Femur (tissue), 1 donor: ENCODE measurements at places on chromosomes 6 and 20.
A peak's percentile ranks its signal among the peaks of the same experiment; 100 is the strongest.

DNA sequence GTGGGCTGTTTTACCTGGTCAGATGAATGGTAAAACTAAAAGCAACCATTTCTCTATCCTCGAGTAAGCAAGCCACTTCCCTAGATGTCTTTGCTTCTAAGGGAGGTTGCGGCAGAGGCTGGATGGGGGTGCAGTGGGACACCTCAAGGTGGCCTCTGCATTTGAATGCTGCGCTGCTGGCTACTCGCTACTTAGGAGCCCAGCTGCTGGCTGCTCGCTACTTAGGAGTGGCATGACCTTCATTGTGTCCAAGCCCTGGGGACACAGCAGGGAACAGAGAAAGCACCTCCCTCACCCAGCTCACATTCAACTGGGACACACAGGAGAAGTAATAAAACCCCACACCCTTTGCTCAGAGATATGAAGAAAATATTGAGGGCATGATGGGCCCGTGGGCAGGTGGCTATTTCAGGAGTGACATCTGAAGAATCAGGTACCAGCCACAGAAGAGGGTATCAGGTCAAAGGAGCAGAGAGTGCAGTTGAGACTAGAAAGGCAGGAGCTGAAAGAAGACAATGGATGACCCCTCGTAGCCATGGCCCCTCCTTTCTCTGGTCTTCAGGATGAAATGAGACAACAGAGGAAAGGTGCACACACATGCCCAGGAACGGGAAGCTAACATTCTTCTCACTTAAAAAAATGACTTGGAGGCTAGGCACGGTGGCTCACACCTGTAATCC, 149.4 kb downstream of the ZMYND8 start:
- DNase-seq: no peak

DNA sequence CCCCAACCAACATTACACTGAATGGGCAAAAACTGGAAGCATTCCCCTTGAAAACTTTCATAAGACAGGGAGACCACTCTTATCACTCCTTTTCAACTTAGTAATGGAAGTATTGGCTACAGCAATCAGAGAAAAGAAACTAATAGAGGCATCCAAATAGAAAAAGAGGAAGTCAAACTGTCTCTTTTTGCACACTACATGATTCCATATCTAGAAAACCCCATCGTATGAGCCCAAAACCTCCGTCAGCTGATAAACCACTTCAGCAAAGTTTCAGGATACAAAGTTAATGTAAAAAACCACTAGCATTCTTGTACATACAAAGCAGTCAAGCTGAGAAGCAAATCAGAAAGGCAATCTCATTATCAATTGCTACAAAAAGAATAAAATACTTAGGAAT, 580.4 kb upstream of the PTCHD4 start:
- no peak for DNase-seq

DNA sequence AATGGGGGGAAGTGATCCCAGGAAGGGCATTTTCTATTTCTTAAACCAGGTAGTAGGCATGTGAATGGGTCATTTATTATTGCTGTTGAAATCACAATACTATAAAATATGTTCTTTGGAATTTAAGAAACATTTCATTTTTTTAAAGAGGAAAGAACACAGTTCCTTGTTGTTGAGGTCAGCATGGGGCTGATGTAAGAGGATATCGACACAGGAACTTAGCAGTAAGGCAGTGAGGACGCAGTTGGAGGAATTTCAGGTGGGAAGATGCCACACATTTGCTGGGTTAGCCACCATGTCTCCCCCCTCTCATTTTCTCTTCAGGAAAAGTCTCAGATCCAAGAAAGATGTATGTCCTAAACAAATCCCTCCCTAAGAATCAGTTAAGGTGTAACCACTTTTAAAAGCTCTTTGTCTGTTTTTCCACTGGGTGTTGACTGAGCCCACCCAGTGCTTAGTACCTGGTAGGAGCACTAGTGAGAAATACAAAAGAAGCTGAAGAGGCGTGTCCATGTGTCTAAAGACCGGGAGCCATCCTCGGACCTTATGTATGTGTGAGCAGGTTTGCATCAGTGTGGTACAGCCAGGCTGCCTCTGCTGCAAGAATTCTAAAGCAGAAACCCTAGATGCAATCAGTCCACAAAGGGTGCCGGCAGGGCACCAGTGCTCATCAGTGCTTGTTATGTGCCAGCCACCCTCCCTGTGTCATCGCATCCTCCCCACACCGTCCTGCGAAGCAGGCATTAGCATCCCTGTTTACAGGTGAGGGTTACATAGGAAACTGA, 98.9 kb downstream of the TCP11 start:
- no peak for DNase-seq

- no peak for DNase-seq
Measured at GRCh38 chr6:4021854-4022695, 56.9 kb downstream of the FAM217A start.

GRCh38 chr6:37173493-37174195, 3.7 kb downstream of the PIM1 start:
- DNase-seq: no peak

- no peak for DNase-seq
Measured at GRCh38 chr20:50314678-50315335, 124.2 kb downstream of the CEBPB start.

DNA sequence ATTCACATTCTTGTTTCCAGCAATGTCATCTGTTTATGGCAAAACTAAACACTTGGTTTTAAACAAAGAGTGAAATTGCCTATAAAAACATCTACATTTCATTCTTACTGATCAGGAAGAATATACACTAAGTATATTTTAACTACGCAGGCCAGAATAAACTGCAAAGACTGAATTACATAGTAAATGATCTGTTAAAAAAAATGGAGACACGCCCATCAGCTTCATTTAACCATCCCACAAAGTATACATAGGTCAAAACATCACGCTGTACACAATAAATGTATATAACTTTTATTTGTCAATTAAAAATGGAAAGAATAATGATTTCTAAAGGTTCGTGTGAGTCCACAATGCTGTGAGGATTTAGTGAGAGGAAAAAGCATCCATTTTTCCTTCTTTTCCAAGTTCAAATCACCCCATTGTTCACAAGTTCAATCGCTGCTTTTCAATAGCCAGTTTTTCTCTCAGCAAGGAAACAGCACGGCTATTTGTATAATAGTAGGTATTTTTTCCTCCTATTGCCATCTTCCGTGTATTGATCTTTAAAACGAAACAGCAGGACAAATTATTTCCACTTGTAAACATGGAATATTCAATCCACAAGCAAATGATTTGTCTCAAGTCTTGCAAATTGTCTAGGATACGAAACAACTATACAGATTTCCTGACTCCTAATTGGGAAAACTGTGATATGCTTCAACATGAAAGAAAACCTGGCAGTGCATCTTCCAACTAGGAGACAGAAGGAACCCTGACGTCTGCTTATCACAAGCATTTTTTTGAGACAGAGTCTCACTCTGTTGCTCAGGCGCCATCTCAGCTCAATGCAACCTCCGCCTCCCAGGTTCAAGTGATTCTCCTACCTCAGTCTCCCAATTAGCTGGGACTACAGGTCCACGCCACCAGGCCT, 10.6 kb downstream of the SFT2D1 start:
- no peak for DNase-seq

DNA sequence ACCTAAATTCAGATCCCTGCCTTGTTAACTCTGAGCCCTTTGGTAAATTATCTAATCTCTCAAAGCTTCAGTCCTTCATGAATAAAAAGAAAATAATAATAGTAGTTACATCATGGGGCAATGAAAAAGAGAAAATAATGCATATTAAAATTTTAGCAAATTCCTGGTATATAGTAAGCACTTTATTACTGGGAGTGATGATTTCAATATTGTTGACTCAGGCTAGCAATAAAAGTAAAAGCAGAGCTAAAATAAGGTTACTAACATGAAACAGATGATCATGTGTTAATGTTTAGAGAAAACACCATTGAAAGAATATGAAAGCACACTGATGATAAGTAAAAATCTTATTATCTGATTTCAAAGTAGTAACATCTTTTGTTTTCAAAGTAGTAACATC, 13.6 kb downstream of the GINS1 start:
- DNase-seq: no peak

GRCh38 chr20:63653041-63653973, at the start of gene STMN3:
TSS of gene STMN3 (minus strand) at chr20:63653424. CDS start at chr20:63653345, 79 bp downstream.
- DNase-seq: peak; percentile 95

DNA sequence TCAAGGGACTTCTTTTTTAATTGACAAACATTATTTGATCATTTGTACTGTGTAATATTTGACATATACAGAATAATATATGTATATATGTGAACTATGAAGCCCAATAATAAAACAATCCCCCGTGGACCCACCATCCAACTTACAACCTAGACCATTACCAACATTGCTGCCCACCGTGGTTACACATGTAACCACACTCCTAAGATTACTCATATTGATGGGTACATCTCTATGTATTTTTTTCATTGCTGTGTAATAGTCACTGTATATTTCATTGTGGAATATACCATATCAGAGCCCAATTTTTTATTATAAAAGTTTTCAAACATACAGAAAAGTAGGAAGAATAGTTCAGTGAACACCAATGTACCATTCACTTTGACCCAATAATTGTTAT, 94.3 kb downstream of the RTN4IP1 start:
- no peak for DNase-seq

- peak; percentile 75 for DNase-seq
Measured at GRCh38 chr6:113381959-113382358, 475.2 kb upstream of the MARCKS start.

- DNase-seq: no peak
Measured at GRCh38 chr6:50845499-50846143, 26.9 kb downstream of the TFAP2B start.

GRCh38 chr20:61480158-61480825, 228.2 kb downstream of the CDH4 start:
- DNase-seq: no peak

- DNase-seq: no peak
Measured at GRCh38 chr6:20660534-20660933, 126.3 kb downstream of the CDKAL1 start.

- no peak for DNase-seq
Measured at GRCh38 chr6:41678511-41679084, 40.3 kb downstream of the MDFI start.

DNA sequence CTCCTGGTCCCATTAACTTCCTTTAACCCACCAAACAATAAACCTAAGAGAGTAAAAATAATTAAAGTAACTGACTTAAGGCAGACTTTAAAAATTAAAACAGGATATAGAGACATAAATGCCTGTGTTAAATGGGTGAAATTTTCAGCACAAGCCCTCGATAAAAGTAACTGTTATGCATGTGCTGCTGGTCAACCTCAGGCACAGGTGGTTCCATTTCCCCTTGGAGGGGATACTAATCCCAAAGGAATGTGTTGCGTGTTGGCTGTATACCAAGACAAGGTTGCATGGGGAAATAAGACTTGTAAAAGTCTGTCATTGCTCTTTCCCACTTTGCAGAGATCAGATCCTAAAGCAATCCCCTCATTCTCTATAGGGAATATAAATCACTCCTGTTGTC, 25.8 kb downstream of the HLA-A start:
- DNase-seq: no peak

GRCh38 chr6:4774715-4775493, 1.3 kb upstream of the CDYL start:
- peak; percentile 45 for DNase-seq

- DNase-seq: no peak
Measured at GRCh38 chr20:49809803-49810359, 2.7 kb upstream of the SLC9A8 start.

DNA sequence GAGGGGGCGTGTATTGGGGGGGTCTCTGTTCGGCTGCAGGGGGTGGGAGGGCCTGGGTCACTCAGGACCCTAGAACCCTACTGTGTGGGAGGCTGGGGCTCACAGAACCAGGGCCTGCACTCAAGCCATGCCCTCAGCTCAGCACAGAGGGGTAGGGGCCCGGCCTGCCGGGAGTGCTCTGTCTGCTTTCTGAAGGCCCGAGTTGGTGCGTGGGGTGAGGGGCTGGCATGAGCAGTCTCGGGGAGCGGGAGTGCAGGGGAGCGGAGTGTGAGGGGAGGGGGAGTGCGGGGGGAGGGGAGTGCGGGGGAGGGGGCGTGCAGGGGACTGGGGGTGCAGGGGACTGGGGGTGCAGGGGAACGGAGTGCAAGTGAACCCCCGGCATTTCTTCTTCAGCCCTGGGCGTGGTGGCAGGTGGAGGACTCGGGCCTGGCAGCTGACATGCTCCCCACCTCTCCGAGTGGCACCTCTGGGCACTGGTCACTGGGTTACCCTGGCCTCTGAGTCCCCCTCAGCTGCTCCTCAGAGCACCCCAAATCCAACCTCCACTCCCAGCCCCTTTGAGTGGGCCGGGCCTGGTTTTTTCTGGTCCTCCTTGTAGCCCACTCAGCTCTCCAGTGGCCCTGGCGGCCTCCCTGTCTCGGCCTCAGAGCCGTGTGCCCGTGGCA, 1.0 kb downstream of the COL20A1 start:
- DNase-seq: no peak

DNA sequence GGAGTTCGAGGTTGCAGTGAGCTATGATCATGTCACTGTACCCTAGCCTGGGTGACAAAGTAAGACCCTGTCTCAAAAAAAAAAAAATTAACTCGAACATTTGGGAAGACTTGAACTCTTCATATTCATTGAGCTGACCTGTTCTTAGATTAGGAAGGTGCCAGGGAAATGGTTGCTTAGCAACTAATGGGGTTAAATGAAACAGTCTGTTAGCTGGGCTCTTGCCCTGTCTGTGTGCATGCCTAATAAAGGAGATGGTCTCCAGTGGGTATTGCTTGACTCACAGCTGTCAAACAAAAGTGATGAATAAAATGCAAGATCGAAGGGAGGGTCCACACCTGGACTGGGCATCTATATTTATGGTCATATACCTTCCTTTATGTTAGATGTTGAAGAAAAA, 101.8 kb downstream of the KLHL32 start:
- DNase-seq: no peak

- DNase-seq: no peak
Measured at GRCh38 chr6:47752801-47753200, 29.0 kb upstream of the OPN5 start.

DNA sequence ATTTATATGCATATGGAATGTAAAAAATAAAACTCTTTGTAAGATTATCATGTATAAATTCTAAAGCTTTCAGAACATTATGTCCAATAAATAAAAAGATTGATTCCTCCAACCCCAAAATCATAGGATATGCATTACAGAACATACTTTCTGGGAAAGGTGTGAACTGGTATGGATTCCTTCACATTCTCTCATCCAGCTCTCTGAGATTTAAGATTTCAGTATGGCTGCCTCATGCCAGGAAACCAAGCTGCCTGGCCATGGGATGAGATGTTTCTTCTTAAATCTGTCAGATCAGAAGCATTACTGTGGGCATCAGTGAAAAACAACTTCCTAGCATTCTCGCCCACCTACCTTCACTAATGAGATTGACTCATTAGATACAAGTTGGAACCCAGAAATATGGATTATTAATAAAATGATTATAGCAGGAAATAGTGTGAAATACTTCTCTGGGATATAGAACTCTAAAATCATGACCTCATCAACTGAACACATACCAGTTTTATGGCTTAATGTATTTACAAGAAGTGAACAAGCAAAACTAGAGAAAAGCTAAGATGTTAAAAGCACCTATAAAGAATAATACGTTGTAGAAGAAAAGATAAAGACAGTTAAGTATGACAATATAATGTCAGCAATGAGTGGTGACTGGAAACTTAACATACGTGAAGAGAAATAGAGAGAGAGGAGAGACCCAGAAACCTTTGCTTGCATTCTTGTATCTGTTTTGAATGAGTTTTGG, 171.6 kb upstream of the PHACTR1 start:
- no peak for DNase-seq

GRCh38 chr6:35402856-35403191, 49.3 kb upstream of the FANCE start:
- DNase-seq: no peak

- DNase-seq: no peak
Measured at GRCh38 chr20:50130356-50130723, 17.4 kb upstream of the UBE2V1 start.

GRCh38 chr20:37984018-37984785, 49.1 kb downstream of the TTI1 start:
- peak; percentile 53 for DNase-seq

GRCh38 chr6:111888928-111889695, 15.9 kb upstream of the FYN start:
- peak; percentile 70 for DNase-seq
